ENCODE measurements at places on chromosomes 11 and 22. TPM values are rescaled to one million over a fixed set of nuclear protein-coding genes. Genes with fewer than 3 reads are reported as not detected.
A peak's percentile ranks its signal among the peaks of the same experiment; 100 is the strongest.

GGTLC2 gene
- total RNA-seq: not detected

DNA sequence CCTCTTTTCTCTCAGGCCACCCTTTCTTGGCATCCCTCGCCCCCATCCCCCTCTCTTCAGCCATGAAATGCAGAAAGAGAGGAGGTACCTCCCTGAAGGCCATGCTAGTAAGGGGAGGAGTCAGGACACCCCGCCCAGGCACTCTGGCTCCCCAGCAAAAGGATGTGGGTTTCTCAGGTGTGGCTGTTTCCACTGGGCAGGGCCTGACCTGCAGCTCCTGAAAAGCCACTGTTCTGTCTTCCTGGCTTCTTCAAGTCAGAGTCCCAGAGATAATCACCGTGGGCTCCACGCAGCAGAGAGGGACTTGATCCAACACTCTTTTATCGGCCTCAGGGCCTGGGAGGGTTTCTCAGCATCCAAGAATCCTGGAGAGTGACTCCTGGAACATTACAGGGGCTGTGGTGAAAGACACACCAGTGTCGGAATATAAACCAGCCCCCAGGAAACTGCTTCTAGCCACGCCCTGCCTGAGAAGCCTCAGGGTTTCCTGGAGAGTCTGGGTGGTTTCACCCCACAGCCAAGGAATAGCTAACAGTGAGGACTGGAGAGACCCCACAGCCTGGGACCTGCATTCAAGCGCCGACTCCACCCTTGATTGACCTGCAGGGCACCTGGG lies 45.7 kb upstream of the TSPAN18 start:
- H3K4me1 ChIP-seq: no peaks in the 10 kb centered on the region
- H3K27me3 ChIP-seq: no peaks in the 10 kb centered on the region
- H3K27ac ChIP-seq: no peak overlapping the region

GRCh38 chr11:21588754-21589153 lies 604.1 kb upstream of the ANO5 start:
- no peak overlapping the region for H3K27ac ChIP-seq
- H3K4me1 ChIP-seq: no peaks in the 10 kb centered on the region
- no peak for DNase-seq
- no peaks in the 10 kb centered on the region for H3K36me3 ChIP-seq

DNA sequence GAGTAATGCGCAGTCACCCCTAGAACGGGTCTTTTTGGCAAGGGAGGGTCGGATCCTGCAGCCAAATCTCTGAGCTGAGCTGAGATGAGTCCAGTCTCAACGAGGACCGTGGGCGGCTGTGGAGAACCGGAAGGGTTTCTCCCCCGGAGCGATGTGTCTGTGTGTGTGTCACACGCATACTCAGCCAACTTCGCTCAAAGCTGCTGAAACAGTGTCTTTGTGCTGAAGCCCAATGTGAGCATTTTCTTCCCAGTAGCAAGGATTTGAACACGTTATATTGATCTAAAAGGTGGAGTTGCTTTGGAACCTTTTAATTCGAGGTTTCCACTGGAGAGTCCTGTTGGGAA lies 1.4 kb upstream of the CELSR1 start:
- H3K27me3 ChIP-seq: peaks cover 37% of the 10 kb centered on the region
- H3K36me3 ChIP-seq: no peaks in the 10 kb centered on the region
- H3K27ac ChIP-seq: peak overlapping the region; percentile 69

KCNA4 gene
- total RNA-seq: 0.95 TPM

DNA sequence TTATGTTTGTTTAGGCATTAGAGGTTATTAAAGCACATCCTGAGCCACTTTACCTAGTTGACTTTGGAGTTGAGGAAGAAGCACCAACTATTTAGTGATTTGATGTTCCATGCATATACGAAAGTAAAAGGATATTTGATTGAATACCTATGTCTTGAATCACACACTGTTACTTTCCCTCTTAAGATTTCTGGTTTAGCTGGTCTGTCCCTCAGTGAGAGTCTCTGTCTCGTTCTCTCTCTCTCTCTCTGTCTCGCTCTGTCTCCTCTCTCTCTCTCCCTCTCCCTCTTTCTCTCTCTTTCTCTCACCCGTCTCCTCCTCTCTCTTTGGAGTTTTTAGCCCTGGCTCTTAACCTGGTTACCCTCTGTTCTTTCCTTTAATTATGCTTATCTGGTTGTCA lies 11.0 kb downstream of the CTNND1 start:
- H3K27me3 ChIP-seq: no peaks in the 10 kb centered on the region
- peaks cover 76% of the 10 kb centered on the region for H3K4me1 ChIP-seq
- no peaks in the 10 kb centered on the region for H3K36me3 ChIP-seq
- no peak overlapping the region for H3K4me3 ChIP-seq
- peak overlapping the region; percentile 20 for H3K27ac ChIP-seq
- no peak for DNase-seq

HEPHL1 gene
- total RNA-seq: 1.8 TPM

DNA sequence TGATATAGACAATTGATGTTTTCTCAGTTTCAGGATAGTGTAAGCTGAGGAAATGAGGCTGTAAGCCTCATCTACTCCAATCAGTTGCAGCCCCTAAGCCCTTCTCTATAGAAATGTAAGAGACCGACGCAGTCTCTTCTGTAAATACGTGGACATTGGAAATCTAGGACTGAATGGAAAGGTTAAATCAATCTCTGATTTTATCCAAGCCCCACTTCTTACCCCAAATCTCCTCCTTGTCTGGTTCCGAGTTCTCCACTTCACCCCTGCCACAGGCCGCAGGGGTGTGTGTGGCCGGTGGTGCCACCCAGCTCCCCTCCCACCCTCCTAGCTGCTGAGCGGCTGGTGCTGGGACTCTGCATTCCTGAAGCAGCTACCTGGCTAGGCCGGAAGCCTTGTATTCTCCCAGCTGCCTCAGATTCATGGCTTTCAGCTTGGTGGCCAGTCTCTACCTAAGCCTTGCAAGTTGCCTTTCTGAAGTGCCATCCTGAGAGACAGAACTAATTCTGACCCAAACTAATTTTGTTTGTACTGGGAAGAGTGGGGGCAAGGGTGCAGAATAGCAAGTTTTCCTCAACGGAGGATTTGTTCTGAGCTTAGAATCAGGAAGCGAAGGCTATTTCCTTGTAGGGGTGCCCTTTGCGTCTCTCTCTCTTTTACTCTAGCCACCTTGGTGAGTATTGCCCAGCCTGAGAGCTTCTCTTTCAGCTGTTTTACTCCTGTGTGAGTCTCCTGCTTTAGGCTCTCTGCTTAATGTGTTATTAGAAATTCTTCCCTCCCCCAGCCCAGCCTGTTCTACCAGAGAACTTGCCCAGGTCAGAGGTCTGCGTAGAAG lies 749 bp downstream of the VWA5A start:
- DNase-seq: no peak
- H3K4me3 ChIP-seq: peak overlapping the region; percentile 66
- no peaks in the 10 kb centered on the region for H3K27me3 ChIP-seq
- peaks cover 23% of the 10 kb centered on the region for H3K4me1 ChIP-seq
- peak overlapping the region; percentile 66 for H3K27ac ChIP-seq

DNA sequence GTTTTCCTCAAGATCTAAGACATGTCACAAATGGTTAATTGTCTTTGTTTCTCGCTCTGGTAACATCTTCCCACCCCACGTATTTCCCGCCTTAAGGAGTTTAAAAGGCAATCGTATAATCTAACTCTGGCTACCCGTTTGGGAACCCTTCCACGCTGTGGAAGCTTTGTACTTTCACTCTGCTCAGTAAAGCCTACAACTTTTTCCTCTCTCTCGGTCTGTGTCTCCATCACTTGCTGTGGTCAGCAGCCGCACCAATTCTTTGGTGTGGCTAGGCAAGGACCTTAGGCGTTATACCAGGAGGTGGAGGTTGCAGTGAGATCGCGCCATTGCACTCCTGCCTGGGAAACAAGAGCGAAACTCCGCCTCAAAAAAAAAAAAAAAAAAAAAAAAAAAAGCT lies 1430.1 kb downstream of the LRRC4C start:
- H3K36me3 ChIP-seq: no peaks in the 10 kb centered on the region
- no peak overlapping the region for H3K27ac ChIP-seq
- no peak overlapping the region for H3K4me3 ChIP-seq

NAA40 gene
- 5.4 TPM for total RNA-seq

DNA sequence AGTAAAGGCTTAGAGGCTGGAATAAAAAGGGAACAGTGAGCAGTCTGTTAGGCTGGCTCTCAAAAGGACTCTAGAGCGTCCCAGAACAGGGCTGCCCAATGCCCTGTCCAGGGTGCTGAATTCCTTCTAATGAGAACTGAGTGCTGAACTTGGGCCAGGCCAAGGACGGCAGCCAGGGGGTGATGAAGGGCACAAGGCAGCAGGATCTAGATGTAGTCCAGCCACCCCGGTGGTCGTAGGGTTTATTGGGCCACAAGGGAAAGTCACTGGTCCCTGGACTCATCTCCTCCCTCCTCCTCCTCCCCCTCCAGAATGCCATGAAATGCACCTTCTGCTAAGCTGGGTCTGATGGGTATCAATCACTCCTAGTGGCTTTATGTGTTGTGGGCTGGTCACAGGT lies 19.2 kb downstream of the NPTXR start:
- H3K27me3 ChIP-seq: no peaks in the 10 kb centered on the region
- no peaks in the 10 kb centered on the region for H3K36me3 ChIP-seq
- H3K4me3 ChIP-seq: no peak overlapping the region
- H3K27ac ChIP-seq: no peak overlapping the region

- no peak overlapping the region for H3K4me3 ChIP-seq
- no peaks in the 10 kb centered on the region for H3K27me3 ChIP-seq
- H3K27ac ChIP-seq: no peak overlapping the region
Observed at GRCh38 chr11:12995188-12995587, 13.9 kb upstream of the RASSF10 start.

- H3K27me3 ChIP-seq: peaks cover 23% of the 10 kb centered on the region
- peaks cover 14% of the 10 kb centered on the region for H3K4me1 ChIP-seq
- no peak overlapping the region for H3K4me3 ChIP-seq
- DNase-seq: no peak
- H3K27ac ChIP-seq: no peak overlapping the region
Observed at GRCh38 chr11:8023831-8024555, 36.9 kb downstream of the EIF3F start.

- no peak for DNase-seq
- H3K36me3 ChIP-seq: no peaks in the 10 kb centered on the region
- no peak overlapping the region for H3K4me3 ChIP-seq
- H3K4me1 ChIP-seq: peaks cover 7% of the 10 kb centered on the region
- H3K27ac ChIP-seq: no peak overlapping the region
- no peaks in the 10 kb centered on the region for H3K27me3 ChIP-seq
Observed at GRCh38 chr22:17077255-17077654, 7.5 kb upstream of the IL17RA start.

GRCh38 chr11:27421819-27422494 lies 50.6 kb downstream of the LGR4 start:
- H3K36me3 ChIP-seq: no peaks in the 10 kb centered on the region
- H3K27ac ChIP-seq: peak overlapping the region; percentile 85
- H3K27me3 ChIP-seq: no peaks in the 10 kb centered on the region
- DNase-seq: no peak
- peaks cover 50% of the 10 kb centered on the region for H3K4me1 ChIP-seq

GRCh38 chr11:76248210-76248609 lies 41.9 kb upstream of the WNT11 start:
- no peaks in the 10 kb centered on the region for H3K36me3 ChIP-seq
- peaks cover 6% of the 10 kb centered on the region for H3K27me3 ChIP-seq
- no peak overlapping the region for H3K4me3 ChIP-seq

GRCh38 chr22:26450453-26451185 lies 21.6 kb downstream of the ASPHD2 start:
- H3K4me1 ChIP-seq: peaks cover 14% of the 10 kb centered on the region
- H3K4me3 ChIP-seq: no peak overlapping the region
- no peaks in the 10 kb centered on the region for H3K27me3 ChIP-seq
- no peak overlapping the region for H3K27ac ChIP-seq
- H3K36me3 ChIP-seq: peaks cover 43% of the 10 kb centered on the region

DNA sequence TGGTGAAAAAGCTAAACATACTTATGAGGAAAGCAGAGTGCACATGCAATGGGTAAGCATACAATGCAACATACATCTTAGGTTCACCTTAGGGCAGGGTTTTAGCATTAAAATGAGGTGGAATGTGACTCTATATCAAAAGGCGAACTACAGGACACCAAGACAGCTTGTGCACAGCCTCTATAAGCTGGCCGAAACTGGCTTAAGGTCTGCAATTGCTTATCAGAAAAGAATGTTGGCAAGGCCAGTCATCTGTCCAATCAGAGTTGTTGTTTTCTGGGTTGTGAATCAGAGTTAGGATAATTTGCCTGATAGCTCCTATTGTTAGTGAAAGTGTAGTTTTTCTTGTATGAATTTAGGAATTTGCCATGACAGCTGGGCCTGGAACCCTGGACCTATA lies 76.5 kb downstream of the LRRC4C start:
- no peaks in the 10 kb centered on the region for H3K4me1 ChIP-seq
- H3K4me3 ChIP-seq: no peak overlapping the region
- no peak for DNase-seq
